ENCODE measurements at places on chromosomes 4 and X.

DNA sequence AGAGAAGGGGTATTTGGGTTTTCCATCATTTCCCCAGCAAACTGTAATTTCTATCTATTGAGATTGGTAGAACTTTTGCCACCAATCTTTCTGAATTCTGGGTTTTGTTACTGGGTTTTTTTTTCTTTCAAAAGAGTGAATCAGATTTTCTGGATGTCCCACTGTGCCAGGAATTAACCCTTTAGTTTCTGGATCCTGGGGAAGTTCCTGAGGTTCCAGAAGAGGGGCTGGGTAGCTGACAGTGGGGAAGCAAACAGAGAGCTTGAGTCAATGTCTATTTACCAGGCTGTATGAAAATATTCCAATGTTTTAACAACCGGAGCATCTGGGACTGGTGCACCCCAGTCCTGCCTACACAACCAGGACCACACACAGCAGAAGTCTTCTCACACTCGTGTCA, 25.8 kb upstream of the SOD3 start:
- no peak for DNase-seq

DNA sequence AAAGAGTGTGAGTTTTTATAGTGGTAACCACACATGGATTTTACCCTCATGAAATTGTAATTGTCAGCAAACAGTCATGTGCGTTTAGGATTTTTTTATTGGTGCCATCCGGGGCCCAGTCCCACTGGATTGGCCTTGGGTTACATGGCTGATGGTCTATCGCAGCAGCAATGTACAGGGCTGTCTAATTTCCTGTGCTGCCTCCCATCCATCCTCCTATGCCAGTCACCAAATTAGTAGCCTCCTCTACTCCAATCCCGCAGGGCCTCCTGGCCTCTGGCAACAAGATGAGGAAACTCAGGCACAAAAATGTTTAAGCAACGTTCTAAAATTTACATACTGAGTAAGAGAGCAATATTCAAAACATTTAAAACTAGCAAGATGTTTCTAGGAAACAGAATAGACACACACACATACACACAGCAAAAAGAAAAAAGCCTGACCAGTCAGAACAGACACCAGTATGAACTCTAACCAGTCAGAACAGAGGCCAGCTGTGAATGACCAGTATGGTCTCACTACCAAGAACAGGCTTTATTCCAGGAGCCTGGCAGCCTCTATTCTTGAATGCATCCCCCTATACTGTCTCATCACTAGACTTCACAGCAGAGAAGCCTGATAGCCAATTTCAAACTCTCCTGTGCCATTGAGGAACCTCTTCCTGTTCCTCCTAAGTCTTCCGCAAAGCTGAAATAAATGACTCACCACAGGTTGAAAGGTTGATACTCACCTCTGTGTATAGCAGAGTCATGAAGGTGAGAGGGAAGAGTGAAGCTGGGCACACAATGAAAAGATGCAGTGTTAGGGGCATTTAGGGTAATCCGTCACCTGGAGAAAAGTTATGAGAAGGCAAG, 42.6 kb downstream of the CHRNA9 start:
- no peak for DNase-seq

GRCh38 chr4:14400307-14400706, 602.0 kb upstream of the CPEB2 start:
- no peak for DNase-seq

DNA sequence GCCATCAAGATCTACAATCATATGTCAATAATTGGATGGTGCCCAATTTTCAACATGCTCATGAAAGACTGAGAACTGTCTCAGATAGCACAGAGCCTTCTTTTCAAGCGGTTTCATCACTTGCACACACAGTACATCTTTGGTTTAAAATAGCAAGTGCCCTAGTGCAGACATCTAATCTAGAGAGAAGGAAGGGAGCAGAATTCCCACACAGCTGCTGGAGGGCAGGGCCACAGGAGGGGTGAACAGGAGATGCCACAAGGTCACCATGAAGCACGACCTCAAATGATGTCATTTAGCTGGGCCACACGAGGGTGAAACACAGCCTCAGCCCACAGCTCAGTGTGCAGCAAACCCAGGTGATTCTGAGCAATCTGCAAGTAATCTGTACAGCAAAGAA, 24.3 kb downstream of the LEF1 start:
- no peak for DNase-seq

- DNase-seq, result no peak
Observed at GRCh38 chrX:148567779-148568178, 67.4 kb downstream of the AFF2 start.

- DNase-seq, result no peak
Observed at GRCh38 chr4:81369886-81370285, 101.8 kb downstream of the RASGEF1B start.

- DNase-seq, result no peak
Observed at GRCh38 chr4:78610546-78611214, 59.1 kb downstream of the ANXA3 start.

- DNase-seq, result no peak
Observed at GRCh38 chrX:101685923-101686322, 26.3 kb upstream of the ARMCX2 start.

DNA sequence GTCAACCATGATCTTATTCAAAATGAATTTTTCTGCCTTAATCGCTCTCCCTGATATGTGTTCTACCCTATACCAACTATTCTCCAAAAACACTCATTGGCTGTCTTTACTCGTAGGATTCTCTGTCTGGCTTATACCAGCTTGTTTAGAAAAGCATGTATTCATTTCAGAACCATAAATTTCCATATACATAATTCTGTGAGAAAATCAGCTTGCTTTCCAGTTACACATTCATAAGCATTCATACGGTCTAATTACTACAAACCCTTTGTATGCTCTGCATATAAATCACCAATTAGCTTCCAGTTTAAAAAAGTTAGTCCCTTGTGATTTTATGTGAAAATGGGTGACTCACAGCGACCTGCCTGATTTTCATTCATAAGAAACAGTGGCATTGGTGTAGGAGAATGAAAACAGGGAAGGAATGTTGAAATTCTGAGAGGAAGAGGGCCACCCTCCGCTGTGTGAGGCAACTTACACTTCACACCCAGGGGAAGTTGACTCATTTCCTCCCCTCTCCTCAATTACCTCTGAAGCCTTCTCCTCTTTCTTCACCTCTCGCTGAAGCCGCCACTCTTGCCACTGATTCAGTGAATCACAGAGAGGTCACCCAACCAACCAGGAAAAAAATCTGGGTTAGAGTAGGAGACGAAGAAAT, 63.3 kb downstream of the MEPE start:
- no peak for DNase-seq

DNA sequence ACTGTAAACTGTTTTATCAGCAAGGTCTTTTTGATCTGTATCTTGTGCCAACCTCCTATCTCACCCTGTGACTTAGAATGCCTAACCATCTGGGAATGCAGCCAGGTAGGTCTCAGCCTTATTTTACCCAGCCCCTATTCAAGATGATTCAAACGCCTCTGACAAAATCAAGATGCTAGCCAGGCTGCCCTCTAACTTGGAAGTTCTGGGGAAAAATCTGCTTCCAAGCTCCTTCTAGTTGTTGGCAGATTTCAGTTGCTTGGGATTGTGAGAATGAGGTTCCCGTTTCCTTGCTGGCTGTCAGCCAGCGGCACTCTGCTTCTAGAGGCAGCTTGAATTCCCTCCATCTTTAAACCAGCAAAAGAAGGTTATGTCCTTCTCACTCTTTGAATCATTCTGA, 34.7 kb downstream of the LUZP4 start:
- DNase-seq, result no peak

DNA sequence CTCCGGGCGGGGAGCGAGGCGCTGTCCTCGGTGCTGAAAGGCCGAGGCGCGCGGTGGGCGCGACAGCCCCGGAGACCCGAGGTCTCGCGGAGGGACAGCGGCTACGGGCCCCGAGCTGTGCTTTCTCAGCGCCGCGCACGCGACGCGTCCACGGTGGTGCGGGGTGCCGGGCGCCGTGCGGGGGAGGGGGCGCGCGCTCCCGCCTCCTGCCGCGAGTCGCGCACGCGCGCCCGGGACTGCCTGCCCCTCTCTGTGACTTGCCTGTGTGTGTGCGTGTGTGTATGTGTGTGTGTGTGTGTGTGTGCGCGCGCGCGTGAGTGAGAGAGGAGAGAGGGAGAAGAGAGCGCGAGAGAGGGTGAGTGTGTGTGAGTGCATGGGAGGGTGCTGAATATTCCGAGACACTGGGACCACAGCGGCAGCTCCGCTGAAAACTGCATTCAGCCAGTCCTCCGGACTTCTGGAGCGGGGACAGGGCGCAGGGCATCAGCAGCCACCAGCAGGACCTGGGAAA, at the start of gene GRIA2:
GRIA2 (plus strand) TSS at position 358 of the 511 bp plus-strand sequence. CDS start 315 bp downstream, outside the sequence.
- no peak for DNase-seq

GRCh38 chrX:133674726-133675470, 259.6 kb upstream of the GPC4 start:
- DNase-seq, result no peak

DNA sequence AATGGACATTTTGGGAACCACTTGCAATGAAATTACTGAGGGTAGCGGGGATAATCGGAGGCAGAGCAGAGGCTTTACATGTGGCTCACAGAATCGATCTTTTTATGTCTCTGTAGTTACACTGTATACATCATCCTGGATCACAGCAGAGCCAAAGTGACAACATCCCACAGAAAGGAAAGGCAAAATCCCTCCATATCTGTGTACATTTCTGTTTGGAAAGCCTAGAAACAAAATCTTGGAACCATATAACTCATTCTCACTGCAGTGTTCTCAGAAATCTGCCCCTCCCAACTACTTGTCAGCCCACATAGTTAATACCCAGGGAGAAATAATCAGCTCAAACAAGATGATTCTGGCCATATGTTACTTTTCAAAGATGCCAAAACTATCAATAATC, 211.6 kb downstream of the DCLK2 start:
- no peak for DNase-seq

DNA sequence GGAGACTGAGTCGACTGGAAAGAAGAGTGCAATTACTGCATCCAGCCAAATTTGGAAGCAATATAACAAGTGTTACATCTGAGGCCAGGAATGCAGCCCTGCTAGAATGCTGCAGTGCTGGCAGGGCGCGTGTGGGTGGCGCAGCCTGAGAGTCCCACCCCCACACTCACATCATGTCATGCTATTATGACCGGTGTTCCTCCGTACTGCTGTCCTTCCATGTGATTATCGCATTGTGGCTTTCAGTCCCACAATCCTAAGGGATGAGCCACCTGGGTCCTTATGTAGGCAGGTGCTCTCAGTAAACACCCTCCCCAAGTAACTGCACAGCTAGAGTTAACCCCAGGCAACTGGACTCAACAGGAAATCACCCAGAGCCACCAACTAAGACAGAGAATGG, 122.6 kb upstream of the CPEB2 start:
- no peak for DNase-seq

DNA sequence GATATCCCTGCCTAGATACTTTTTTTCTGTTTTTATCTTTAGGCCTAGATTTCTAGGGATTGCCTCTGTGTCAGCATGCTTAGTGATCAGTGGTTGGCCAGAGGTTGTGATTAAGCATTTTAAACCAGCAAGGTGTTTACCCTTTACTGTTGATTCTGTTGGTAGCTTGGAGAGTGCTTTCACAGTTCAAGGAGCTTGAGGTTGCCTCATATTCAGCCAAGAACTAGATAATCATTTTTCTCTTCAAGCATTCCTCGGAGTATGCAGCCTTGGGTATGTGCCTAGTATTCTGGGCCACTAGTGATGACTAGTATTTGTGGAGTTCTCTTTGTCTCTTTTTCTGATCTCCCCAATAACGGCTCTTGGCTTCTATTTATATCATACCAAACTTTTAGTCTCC, 20.4 kb downstream of the APOOL start:
- no peak for DNase-seq

DNA sequence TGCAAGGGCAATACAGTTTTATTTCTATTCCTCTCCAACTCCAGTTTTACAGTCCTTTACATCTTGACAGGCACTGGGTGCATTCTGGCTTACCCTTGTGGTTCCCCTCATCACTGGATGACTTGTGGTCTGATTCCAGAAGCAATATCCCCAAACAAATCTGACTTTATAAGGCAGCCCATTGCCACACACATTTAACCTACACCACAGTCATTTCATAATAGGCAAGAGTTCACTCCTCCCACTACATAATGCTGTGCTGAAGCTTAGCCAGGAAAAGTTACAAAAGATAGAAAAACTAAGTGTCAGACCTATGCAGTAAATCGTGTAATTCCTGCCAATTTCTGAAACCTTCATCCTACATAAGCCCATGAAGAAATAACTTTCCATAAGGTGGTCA, 82.9 kb upstream of the MID1IP1 start:
- DNase-seq, result no peak

DNA sequence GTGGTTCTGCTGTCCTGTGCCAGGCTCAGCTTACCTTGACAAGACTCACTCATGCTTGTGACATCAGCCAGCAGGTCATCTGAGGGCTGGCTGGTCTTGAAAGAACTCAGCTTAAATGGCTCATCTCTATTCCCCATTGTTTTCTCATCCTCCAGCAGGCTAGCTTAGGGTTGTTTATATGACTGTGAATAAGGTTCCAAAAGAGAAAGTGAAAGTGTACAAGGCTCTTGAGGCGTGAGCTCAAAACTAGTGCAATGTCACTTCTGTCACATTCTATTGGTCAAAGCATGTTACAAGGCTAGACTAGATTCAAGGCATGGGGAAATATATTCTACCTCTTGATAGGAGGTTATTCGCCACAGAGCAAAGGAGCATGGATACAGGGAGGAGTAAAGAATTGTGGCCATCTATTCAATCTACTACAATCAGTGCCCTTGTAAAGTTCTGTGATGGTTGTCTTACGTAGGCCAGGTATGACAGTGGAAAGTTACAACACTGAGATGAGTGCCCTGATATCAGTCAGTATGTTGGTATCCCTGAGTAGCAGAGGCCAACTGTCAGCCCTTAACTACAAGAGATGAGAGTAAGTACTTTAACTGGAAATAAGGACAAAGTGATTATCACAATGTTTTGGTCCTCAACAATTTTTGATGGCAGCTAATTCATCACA, 19.8 kb upstream of the TMLHE start:
- DNase-seq, result no peak

- DNase-seq, result no peak
Observed at GRCh38 chrX:11688201-11688600, 22.5 kb upstream of the ARHGAP6 start.

DNA sequence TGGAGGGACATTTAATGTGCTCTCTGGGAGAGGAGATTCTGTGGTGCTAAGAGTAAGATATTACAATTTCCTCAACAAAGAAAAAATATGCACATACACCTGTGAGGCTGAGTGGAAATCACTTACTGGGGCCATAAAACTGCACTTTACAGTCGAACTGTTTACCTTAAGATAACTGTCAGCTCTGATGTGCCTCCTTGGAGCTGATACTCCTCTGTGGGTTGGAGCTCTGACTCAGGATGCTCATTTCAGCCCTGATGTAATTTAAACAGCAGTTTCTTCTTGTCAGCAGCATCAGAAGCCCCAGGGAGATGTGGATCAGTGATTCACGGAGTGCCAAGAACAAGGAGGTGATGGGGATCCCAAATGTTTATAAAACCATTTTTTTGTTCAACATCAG, 241.9 kb upstream of the SFRP2 start:
- DNase-seq, result no peak

Measured in activated CD4-positive, alpha-beta T cell treated with anti-CD3 and anti-CD28 coated beads for 24 hours (primary cell).